T-helper 1 cell (primary cell): ENCODE measurements at places on chromosomes 2 and 18.

DNA sequence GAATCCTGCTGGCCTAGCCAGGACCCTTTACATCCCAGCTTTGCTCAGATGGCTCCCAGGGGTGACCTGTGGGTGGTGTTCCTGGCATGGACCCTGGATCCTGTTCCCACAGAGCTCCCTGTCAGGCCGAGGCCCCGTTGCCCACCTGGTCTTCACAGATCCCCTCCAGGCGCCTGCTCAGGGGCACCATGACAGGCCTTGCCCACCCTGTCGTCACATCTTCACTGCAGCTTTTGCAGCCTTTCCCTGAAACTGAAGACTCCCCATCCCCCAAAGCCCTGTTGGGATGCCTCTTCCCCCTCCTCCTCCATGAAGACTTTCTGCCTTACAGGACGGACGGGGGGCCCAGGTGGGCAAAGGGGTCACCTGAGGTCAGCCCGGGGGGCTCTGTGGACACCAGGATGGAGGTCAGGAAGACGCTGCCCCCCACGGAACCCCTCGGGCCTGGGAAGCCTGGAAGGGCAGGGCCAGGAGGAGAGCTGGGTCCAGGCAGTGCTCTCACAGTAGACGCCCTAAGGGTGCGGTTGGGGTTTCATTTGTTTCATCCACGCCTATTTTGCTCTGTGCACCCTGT lies 13.0 kb upstream of the KIF1A start:
- no peak for DNase-seq

DNA sequence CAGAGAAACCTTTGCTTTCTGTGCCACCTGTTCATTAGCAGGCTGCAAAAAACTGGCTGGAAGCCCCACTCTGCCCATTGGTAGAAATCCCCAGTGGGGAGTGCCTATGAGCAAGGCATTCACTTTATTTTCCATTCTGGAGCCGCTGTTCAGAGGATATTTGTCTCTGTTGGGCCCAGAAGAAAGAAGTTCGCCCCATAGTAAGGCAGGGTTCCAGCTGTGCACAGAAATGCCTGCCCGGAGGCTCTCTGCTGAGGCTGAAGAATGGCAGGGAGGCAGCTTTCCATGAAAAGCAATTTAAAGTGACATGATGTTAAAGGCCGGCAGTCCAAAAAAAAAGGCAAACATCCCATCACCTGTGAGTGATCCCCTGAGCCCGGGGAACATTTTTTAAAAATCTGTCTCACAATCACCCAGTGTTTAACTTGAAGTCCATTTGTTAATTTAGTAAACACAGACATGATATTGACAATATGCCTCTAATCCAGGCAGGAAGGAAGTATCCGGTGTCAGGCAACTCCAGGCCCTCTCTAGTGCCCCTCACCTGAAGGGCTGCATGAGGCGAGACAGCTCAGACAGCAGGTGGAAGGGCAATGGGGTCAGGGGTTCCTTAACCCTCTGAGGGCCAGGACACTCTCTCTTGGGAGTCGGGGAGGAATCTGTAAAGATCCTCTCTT lies 265.1 kb upstream of the SIX2 start:
- DNase-seq = no peak

- DNase-seq = no peak
Measured at GRCh38 chr2:127330753-127331152, 36.8 kb upstream of the ERCC3 start.

GRCh38 chr2:199467066-199467822 lies 9.5 kb upstream of the SATB2 start:
- no peak for DNase-seq

DNA sequence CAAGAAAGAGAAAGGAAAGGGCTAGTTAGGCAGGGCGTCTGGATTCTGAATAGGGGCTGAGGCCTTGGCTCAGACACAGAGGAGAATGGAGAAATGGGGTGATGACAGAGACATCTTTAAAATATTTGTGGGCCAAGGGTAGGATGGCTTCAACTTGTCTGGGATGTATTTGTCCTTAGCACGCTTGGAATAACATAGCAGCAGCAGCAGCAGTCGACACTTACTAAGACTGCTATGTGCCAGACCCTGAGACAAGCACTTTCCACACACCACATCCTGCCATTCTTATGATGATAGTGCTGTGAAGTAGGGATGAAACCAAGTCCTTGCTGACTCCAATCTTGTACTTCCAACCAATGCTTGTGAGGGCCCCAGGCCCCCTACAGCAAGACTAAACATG lies 2.6 kb downstream of the IL1RL1 start:
- no peak for DNase-seq

- DNase-seq = no peak
Measured at GRCh38 chr2:205024822-205025518, 479.7 kb downstream of the PARD3B start.

DNA sequence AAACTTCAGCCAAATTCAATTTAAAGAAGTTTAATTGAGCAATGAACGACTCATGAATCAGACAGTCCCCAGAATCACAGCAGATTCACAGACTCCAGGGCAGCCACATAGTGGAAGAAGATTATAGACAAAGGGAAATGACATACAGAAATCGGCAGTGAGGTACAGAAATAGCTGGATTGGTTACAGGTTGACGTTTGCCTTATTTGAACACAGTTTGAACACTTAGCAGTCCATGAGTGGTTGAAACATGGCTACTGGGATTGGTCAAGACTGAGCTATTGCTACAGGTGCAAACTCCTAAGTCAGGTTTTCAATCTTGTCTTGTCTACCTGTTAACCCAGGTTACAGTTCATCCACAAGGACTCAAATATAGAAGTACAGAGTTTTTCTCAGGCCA lies 169.6 kb downstream of the DLGAP1 start:
- DNase-seq = no peak

- DNase-seq = no peak
Measured at GRCh38 chr2:215831296-215831913, 181.9 kb downstream of the MREG start.

- no peak for DNase-seq
Measured at GRCh38 chr2:61288070-61288841, 126.3 kb downstream of the C2orf74 start.

DNA sequence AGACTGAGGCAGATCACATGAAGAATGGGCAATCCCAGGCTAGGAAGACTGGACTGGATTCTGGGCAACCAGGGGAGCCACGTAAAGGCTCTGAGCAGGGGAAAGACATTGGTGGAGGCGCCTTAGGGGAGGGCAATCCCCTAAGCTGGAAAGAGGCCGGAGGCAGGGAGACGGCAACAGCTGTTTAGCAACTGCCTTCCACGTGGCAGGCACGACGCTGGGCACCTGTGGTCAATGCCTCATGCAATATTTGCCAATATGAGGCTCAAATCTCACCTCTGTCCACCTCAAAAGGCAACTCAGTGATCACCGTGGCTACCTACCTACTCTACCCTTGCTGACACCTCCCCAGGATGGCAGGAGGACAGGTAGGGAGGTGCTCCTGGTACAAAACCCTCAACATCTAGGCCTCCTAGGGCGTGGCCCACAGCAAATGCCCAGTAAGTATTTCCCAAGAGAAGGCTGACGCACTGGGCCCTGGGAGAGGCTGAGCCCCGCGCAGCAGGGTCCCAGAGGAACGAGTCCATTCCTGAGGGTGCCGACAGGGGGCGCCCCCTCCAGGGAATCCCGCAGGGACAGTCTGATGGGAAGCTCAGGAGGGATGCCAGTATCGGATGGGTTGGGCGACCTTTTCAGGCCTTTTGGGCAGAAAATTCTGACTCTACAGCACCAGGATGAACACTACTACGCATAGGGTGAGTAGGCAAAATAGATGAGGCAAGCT lies 8.9 kb downstream of the BOLA3 start:
- no peak for DNase-seq

DNA sequence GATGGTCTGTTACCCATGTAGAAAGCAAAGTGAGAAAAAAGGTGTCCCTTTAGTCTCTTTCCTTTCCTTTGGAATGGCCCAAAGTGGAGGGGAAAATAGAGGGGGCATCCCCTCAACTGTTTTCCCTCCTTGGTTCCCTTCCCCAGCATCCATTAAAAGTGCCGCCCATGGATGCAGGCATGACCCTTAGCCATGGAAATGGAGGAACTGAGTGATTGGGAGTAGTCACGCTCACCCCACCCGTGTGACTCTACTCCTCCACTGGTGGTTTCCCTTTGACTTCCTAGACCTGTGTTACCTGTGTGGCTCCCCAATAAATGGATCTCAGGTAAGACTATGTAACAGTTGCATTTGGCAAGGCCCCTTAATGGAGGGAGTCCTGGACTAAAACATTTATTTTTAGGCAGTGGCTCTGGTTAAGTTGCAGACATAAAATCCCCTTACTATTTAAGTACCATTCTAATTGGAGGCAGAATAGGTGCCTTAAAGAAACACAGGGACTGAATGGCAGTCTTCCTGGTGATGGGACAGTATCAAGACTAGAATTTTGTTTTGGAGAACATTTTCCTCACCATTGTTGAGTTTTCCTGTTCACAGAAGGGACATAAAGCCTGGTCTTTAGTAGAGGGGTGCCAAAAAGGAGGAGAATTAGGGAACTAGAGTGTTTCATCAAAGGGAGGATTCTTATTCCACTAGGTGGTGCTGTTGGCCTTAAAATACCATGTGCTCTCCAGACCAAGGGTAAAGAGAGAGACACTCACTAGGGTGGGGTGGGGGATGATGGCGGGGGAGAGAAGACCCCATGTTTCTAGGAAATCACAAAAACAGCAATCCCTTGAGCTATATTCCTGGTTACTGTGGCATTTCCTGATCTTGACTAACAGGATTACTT lies 25.7 kb upstream of the PLA2R1 start:
- DNase-seq = peak; percentile 13

- DNase-seq = no peak
Measured at GRCh38 chr2:201996006-201996405, 37.6 kb upstream of the FZD7 start.

GRCh38 chr18:41128126-41128525 lies 826.9 kb upstream of the PIK3C3 start:
- no peak for DNase-seq

- DNase-seq = no peak
Measured at GRCh38 chr2:46194856-46195255, 102.4 kb upstream of the EPAS1 start.

DNA sequence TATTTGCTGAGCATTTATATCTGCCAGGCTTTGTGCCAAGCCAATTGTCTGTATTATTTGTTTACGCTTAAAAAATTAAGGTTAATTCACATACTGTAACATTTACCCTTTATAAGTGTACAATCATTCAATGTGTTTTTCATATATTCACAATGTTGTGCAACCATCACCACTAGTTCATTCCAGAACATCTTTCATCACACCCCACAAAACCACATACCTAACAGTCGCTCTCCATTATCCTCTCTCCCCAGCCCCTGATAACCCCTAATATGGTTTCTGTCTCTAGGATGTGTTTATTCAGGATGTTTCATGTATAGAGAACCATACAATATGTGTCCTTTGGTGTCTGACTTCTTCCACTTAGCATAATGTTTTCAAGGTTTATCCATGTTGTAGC lies 234.1 kb downstream of the INSIG2 start:
- no peak for DNase-seq

GRCh38 chr2:126750506-126750905 lies 94.5 kb downstream of the GYPC start:
- no peak for DNase-seq

- no peak for DNase-seq
Measured at GRCh38 chr18:36392164-36392978, 94.9 kb downstream of the FHOD3 start.
